ENCODE measurements at places on chromosomes 16 and 17.

DNA sequence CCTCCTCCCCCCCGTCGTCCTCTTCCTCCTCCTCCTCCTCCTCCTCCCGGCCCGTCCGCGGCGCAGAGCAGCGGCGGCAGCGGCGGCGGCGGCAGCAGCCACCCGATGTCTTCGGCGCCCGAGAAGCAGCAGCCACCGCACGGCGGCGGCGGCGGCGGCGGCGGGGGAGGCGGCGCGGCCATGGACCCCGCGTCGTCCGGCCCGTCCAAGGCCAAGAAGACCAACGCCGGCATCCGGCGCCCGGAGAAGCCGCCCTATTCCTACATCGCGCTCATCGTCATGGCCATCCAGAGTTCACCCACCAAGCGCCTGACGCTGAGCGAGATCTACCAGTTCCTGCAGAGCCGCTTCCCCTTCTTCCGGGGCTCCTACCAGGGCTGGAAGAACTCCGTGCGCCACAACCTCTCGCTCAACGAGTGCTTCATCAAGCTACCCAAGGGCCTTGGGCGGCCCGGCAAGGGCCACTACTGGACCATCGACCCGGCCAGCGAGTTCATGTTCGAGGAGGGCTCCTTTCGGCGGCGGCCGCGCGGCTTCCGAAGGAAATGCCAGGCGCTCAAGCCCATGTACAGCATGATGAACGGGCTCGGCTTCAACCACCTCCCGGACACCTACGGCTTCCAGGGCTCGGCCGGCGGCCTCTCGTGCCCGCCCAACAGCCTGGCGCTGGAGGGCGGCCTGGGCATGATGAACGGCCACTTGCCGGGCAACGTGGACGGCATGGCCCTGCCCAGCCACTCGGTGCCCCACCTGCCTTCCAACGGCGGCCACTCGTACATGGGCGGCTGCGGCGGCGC is at the start of gene FOXF1:
FOXF1 (plus strand) TSS at position 63 of the 797 bp plus-strand sequence; CDS start at position 106, 43 bp downstream.
- no peak for DNase-seq

DNA sequence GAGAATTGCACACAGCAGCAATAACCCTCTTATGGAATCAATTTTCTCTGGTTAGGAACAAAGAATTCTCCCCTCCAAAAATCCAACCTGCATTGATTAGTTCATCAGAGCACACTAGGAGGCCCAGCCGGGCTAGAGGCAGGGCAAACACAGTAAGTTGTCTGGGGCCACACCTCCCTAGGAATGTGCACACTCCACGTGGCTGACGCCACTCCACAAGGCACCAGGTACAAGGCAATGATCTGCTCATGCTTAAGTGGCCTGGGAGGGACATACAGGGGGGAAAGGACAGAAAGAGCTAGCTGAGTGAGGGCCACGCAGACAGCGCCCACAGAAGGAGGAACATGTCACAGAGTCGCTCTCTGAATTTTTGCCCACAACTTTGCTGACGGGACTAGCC is 107.6 kb downstream of the SLC39A11 start:
- no peak for DNase-seq

- DNase-seq: no peak
These were observed 120.0 kb upstream of the GOT2 start for GRCh38 chr16:58853854-58854791.

DNA sequence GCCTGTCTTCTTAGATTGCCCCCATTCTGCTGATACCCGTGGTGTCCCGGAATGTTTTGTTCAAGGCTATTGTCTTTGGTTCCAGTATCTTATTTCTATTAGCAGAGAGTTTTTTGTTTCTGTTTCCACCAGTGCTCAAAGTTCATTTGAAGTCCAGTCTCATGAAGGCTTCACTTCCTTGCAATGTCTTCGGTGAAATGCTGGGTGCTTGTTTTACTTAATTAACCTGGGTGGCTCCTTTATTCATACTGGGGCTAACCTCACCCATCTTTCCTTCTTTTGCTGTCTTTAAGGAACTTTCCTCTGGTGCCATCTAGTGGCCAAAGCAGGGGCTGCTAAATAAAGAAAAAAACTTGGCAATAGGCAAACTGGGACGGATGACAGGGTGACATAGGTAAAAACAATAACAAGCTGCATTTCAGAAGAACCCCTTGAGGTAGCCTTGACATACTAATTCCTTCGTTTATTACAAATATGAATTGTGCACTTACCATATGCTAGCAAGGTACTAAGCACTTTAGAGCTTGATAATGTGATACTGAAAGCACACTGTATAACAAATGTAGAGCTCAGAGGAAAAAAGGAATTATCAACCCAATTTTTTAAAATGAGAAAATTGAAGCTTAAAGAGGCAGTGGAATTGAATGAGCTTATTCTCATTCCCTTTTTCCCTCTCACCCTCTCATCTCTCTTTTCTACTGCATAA is 2.8 kb upstream of the SMIM36 start:
- DNase-seq: peak; percentile 68

DNA sequence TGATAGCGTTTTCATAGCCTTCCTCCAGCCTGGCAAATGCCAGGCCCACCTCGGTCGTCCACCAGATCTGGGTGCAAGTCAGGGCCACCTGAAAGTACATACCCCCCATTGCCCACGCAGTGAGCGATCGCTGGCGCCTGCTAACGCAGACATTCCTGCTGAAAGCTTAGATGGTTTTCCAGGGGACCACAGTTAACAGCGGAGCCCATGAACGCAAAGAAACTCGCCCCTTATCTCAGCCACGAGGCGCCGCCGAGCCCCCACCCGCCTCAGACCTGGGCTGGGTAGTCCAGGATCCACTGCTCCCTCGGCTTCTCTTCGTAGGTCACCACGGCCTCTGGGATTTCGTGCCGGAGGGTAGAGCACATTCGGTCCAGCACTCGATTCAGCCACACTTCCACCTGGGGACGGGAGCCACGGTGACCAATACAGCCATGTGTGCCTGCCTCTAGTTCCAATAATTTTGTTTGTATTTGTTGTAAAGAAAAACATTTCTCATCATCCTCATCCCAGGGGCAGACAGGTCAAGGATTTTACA is 74.5 kb downstream of the DNAH17 start:
- DNase-seq: no peak

DNA sequence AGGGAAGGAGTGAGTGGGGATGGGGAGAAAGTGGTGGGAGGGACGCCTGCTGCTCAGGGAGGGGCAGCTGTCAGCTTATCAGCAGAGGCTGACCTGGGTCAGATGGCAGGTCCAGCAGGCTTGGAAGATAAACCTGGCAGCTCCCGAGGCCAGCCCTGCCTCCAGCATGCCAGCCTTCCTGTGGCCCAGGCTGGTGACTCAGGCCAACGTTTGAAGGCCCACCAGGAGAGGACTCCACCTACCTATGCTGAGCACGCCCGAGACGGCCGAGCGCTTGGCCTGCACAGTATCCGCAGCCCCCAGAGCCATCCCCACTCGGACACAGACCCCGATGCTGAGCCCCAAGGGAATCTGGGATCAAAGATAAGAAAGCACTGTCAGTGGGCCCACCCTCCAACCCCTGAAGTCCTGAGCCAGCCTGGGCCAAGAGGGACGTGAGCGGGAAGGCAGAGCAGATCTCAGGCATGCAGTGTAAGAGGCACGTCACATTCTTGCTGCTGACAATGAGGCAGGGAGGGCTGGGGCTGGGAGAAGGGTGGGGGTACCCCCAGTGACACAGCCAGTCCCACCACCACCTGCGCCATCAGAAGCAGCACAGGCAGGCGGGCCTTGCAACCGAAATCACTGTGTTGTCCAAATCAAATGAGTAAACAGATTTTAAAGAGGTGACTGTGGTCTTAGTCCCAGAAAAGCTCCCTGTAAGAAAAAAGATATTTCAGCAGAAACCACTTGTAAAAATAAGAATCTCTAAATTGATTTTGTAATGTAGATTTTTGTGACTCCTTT is 12.4 kb downstream of the SLC47A2 start:
- DNase-seq: no peak

- DNase-seq: no peak
These were observed 20.1 kb upstream of the CLEC19A start for GRCh38 chr16:19265380-19265930.

GRCh38 chr17:64160378-64160777 is 30.4 kb upstream of the ERN1 start:
- no peak for DNase-seq

DNA sequence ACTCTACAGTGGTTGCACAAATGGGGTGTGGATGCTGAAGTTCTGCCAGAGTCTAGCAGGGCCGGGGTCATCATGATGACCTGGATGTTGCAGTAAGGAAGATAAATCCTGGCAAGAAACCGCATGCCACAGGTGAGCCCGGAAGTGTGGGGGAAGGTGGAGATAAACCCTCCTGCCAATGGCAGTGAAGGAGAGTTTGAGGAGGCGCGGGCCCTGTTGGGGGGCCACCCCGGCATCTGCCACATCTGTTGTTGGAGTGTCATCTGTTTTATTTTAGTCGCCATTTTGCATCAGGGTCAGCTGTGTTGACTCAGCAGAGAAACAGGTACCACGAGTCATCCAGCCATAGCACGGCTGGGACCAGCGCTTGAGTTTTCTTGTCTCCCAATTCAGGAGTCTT is 173.8 kb upstream of the CHMP6 start:
- no peak for DNase-seq
